ENCODE measurements at places on chromosomes 1 and 21.
A peak's percentile ranks its signal among the peaks of the same experiment; 100 is the strongest.

GRCh38 chr21:45348591-45349327, 56.2 kb upstream of the COL18A1 start:
- no peak for DNase-seq

DNA sequence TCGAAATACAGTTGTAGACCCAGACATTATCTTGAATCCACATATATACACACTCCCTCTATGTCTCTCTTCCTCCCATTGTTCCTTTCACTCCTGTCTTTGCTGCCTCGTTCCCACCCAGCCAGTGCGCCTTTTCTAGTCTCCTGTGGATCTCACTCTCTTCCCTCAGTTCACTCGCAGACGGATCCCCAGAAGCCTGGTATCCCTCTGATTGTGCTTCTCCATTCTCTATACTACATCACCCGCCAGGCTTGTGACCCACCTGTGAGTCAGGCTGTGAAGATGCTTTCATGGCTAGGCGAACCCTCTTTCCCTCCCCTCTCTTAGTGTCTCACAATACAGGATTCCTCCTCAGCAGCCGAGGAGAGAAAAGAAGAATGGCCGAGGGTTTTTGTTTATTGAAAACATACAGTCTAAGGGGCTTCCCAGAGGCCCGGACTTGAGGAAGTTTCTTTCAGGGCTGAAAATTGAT, 1.5 kb downstream of the HCN3 start:
- DNase-seq: no peak

GRCh38 chr1:35931446-35932157, 697 bp downstream of the AGO3 start:
- no peak for DNase-seq

- no peak for DNase-seq
These were observed 85.1 kb downstream of the ENAH start for GRCh38 chr1:225567789-225568188.

GRCh38 chr1:235646463-235646862, 3.1 kb downstream of the GNG4 start:
- DNase-seq: no peak

GRCh38 chr1:54121482-54122134, 31.2 kb downstream of the CDCP2 start:
- DNase-seq: peak; percentile 65

GRCh38 chr1:157025385-157025784, 20.2 kb downstream of the ARHGEF11 start:
- no peak for DNase-seq

- DNase-seq: no peak
These were observed 97.3 kb downstream of the USH2A start for GRCh38 chr1:216325946-216326345.

DNA sequence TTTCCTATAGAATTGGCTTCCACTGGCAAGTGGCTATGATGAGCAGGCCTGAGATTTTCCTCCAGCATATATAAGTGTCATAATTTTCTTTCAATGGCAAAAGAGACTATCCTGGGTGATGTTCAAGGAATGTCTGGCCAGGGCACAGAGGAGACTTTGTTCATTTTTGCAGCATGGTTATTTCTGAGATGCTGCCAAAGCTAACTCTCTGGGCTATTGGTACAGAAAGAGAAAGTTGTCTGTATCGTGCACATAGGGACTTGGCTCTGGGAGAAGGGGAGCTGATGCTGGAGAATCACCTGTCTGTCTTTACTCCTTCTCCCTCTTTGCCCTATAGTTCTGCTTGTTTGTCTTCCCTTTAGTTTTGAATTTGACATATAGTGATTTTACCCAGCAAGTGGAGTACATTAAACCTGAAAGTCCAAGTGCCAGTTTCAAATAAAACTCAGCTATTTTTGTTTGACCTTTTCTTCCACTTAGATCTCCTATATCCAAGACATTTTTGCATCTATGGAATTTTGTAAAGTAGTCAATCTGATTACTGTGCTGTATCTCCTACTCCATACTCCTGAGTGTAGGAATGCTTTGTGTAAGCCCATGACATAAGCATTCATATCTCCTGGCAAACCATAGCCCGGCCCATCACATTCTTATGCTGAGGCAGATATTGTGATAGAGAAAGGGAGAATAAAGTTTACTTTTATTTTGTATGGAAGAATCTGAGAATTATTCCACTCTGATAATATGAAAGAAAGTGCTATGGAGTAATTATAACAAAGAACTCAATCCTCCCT, 3.9 kb downstream of the FNDC7 start:
- DNase-seq: no peak

DNA sequence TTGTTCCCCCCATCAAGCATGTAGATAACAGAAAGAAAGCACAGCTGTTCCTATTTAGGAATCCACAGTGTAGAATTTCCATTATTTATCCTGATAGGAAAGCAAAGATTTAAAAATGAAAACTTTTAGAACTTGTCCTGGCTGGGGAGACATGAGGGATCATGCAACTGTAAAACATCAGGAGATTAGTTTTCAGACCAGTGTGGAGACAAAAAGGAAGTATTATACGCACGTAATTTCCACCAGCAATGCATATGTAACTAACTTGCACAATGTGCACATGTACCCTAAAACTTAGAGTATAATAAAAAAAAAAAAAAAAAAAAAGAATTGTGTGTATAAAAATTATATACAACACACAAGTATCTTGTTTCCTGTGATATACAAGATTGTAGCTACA, 172.4 kb downstream of the NEGR1 start:
- DNase-seq: no peak

GRCh38 chr1:85911742-85912141, 203.5 kb upstream of the ZNHIT6 start:
- DNase-seq: no peak

DNA sequence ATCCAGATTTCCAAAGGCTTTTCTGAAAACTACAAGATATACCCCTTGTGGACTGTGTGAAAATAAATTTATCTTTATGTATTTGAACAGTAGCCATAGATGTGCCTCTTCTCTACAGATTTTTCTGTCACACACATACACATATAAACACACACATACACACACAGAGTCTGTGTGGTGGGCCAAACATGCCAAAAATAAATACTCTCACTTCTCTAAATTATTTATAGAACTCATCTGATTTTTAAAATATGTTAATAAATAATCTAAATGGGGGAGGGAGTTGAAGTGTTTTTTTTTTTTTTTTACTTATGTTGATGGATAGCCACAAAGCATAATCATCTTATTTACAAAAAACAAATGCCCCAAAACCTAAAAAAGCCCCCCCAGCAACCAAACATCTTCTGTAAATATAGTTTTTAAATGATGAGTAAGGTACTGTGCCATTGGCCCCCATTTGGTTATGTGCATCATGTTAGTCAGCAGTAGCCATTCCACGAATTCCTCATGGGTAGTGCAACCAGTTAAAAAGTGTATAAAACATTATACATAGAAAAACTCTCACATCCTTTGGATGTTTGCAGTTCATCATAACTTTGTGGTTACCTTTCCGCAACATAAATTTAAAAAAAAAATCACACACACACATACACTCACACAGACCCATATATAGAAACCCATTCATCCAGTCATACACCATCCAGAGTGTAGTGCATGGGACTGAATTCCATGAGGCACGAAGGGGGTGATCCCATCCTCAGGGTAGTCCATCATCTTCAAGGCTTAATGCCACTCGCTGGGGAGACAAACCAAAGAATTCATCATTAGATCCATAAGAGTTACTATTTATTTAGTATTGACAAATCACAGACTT, 8.2 kb upstream of the MAGOH start:
- no peak for DNase-seq

- DNase-seq: no peak
These were observed 423.7 kb downstream of the MRPL39 start for GRCh38 chr21:25183577-25183976.

DNA sequence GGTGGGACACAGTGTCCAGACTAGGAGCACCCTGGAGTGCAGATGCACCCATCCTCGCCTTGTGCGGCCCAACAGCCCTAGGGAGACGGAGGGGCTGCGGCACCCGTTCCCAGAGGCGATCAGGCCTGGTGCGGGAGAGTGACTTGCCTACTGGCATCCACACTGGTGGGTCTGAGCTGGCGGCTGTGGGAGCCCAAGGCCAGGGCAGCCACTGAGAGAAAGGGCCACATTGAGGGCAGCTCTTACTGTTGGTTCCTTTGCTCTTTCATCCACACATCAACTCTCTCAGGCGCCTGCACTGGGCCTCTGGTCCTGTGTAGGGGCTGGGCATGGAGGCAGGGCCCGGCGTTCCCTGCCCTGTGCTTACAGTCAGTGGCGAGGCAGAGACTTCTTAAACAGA, 8.6 kb downstream of the PODN start:
- no peak for DNase-seq

DNA sequence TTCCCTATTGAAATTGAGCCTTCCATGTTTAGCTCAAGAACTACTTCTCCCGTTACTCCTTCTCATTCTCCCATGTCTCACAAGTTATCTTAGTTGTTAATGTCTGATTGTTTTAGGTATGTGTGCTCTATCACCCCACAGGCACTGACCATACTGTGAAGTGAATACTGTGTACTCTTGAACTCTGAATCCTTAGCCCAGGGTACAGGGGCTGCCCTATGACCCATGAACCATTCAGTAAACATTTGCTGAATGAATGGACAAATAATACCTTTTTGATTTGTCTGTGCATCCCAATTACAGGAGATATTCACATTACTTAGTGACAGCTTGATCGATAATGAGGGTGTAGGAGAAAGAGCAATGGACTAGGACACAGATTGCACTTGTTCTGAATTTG, 169.4 kb upstream of the BEND5 start:
- DNase-seq: no peak

DNA sequence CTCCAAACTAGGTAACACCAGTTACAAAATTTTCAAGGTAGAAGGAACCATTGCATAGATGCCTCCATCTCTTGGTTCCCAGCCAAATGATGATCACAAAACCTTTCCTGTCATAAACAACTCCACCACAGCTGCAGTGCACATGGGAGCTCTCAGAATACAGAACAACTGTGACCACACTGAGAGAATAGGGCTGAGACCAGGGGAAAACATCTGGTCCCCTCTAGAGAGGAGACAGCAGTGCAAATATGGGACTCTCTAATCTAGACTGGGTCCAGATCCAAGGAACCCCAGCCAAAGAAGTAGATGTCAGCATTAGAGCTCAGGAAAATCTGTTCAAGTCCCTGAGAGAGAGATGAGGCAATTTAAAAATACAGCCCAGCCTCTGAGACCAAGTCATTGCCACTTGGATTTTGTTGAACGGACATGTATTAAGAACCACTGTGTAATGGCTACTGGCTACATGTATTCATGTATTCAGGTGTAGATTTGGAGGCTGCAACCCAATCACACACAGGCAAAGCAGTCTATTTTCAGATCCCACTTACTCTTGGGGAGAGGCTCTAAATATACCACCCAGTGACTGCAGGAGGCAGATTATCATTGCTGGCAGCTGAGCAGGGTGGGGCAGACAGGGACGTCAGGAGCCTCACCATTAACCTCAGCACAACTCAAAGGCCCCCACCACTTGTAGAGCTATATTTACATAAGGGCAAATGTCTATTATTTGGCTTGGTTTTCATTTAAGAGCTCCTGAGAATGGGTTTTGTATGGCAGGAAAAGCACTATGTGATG, 7.6 kb upstream of the RXRG start:
- DNase-seq: no peak

DNA sequence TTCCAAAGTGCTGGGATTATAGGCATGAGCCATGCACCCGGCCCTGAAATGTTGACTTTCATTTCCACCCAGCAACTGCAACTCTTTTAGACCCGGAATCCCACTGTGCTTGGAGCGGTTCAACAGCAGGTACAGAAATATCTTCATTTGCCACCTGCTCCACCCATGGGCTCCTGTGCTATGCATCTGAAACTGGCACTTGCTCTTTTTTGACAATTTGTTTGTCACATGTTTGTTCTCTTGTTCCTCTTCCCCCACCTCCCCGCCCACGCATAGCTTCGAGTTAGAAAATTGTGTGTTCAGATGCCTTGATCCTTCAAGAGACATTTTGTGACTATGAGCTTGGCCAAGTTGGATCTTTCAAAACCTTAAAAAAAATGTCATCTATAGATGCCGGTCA, 2.4 kb upstream of the IFNLR1 start:
- peak; percentile 28 for DNase-seq

DNA sequence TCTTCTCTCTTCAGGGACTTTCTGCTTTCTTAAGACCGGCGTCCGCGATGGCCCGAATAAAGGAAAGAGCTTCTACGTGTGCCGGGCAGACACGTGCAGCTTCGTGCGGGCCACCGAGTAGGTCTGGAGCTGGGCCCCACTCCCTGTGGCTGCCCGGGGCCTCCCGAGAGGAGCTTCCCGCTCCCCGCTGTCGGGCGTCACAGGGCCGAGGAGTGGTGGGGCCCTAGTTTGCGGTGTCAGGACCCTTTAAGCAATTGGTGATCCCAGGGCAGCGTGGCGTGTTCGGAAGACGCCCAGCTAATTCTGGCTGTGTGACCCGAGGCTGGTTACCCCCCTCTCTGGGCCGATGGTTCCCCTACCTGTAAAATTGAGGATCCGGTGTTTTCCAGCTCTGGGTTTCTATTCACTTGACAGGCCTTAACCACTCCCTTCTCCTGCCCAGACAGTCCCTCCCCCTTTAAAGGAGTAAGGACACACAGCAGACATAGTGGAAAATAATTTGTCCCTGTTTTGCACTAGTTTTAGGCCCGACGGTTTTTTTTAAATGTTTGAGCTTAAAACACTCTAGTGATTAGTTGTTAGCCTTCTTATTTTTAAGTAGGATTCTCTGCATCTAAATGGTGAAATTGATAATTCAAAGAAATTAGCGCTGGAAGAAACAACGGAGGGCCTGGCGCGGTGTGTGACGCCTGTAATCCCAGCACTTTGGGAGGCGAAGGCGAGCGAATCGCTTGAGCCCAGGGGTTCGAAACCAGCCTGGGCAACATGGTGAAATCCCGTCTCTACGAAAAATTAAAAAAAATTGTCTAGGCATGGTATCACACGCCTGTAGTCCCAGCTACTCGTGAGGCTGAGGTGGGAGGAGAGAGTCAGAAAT, 553 bp downstream of the TTF2 start:
- no peak for DNase-seq

GRCh38 chr1:197695961-197696360, 79.3 kb downstream of the DENND1B start:
- DNase-seq: no peak

- no peak for DNase-seq
These were observed 14.6 kb downstream of the NR5A2 start for GRCh38 chr1:200042119-200042551.

- peak; percentile 35 for DNase-seq
These were observed 3.0 kb downstream of the TTC24 start for GRCh38 chr1:156582388-156583017.

GRCh38 chr1:102190429-102190828, 193.7 kb upstream of the OLFM3 start:
- no peak for DNase-seq

GRCh38 chr1:204325944-204326343, 33.8 kb downstream of the PLEKHA6 start:
- DNase-seq: no peak

Data from GM19239 (cell line).